Kidney epithelial cell (primary cell): ENCODE measurements at places on chromosomes 4 and X. TPM values are rescaled to one million over a fixed set of nuclear protein-coding genes. Genes with fewer than 3 reads are reported as not detected.

GRCh38 chrX:128142745-128143144, 90.5 kb upstream of the ACTRT1 start:
- no peak for DNase-seq

DNA sequence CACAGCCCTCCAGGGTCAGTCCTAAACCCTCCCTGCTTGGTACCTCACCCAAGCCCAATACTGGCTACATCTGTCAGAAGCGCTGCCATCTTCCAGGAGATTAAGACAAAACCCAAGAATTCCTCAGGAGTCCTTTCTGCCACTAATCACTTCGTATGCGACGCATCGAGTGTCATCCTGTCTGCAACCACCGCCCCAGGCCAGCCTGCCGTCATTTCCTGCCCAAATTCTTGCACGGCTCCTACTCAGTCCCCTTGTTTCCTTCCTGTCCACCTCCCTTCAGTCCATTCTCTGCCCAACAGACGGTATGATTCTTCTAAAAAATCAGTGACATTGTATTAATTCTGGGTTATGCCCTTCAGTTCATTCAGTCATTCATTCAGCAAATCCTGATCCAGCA, 113.6 kb downstream of the NFKB1 start:
- DNase-seq = no peak

The TMSB15B gene
- total RNA-seq = 9.2 and 16.2 TPM in 2 replicates

The STK32B gene
- 2.6 and 3.6 TPM in 2 replicates for total RNA-seq

DNA sequence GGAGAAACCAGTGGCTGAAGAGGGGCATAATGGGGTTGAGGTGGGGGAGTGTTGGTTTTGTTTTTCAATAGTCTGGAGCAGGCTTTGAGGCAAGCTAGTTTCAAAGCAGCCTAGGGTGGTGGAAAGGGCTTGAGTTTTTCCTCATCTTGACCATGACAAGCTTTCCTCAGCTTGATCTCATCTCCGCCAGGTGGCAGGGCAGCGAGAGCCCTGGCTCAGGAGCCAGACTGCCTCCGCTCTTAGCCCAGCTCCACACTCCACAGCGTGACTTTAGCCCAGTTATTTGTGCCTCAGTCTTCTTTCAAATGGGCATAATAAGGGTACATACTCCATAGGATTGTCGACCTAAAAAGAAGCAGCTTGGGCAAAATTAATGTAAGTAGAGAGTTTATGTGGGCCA, 29.9 kb upstream of the SOWAHD start:
- DNase-seq = no peak

DNA sequence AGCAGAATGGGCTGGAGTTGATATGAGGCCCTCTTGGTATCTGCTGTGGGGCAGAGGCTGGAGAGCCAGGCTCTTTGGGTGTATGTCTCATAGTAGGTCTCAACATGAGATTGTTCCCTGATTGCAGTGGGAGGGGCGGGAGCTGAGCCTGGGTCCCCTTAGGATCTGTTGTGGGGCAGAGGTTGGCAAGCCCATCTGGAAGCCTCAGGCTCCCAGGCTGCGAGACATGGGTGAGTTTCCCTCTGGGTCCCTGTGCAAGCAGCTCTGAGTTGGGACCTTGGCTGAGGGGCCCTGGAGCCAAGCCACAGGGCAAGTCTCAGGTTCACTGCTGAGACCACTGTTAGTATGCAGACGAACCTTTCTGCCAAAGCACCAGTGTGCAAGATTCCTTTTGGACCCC, 201.9 kb downstream of the ARHGAP10 start:
- no peak for DNase-seq

The BTC gene
- 8.3 and 9.9 TPM in 2 replicates for total RNA-seq

- DNase-seq = no peak
Observed at GRCh38 chrX:68901519-68901918, 72.7 kb downstream of the EFNB1 start.

DNA sequence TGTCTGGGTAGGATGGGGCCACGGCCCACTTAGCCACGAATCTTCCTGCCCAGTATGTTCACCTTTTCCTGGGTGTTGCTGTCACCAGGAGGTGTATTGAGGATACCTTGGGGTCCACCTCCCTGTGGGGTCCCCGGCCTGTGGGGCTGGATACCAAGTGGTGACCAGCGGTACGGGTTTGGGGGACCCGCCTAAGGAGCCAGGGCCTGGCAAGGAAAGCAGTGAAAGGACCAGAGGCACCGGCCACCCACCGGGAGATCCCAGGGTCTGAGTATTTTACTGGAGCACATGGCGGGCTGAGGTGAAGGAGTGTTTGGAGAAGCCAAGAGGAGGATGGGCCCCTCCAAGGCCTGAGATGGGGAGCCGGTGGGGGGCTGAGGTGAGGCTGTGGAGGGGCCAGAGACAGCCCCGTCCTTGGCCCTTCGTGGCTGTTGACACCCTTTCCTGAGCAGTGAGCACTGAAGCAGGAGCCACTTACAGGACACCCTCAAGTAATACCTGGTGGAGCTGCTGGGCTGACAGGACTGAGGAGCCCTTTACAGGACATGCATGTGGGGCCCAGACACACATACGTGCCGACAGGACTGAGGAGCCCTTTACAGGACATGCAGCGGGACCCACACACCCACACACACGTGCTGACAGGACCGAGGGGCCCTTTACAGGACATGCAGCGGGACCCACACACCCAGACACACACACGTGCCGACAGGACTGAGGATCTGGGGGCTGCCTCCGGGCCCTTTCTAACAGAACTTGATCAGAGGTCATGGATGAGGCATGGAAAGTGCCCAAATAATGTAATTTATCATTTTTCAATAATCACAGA, 38.4 kb downstream of the TMEM271 start:
- no peak for DNase-seq

GRCh38 chr4:1354983-1355275, 7.9 kb downstream of the UVSSA start:
- no peak for DNase-seq

DNA sequence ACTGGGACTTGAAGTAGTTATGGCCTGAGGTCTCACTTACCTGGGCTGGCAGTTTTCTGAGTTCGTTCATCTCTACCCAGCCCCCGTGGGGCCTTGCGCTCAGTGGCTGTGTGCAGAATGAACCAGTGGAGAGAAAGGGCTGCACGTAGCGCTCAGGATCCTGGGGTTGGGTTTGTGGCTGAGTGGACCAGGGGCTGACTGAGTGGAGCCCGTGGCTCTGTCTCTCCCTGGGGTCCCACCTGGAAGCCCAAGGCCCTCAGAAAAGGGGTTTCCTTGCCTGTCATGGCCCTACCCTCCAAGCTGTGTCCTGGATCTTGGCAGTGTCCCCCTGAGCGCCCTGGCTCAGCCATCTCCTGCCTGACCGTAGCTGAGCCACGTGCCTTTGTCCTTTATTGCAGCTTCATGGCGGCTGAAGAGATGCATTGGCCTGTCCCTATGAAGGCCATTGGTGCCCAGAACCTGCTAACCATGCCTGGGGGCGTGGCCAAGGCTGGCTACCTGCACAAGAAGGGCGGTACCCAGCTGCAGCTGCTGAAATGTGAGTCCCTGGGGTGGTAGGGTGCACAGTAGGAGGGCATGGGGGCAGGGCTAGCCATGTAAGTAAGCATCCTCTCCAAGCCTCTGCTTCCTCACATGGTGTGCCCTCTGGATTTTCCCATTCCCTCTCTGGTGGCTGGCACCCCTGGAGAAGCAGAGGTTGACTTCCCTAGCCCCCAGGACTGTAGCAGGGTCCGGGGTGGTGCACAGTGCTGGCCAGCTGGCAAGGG, 23.2 kb upstream of the ADD1 start:
- no peak for DNase-seq
